ENCODE measurements at places on chromosomes 6 and 20.

GRCh38 chr6:1834646-1835516, 225.2 kb downstream of the FOXC1 start:
- H3K4me3 ChIP-seq: no peak overlapping the region
- no peak overlapping the region for H3K27ac ChIP-seq
- H3K36me3 ChIP-seq: no peaks in the 10 kb centered on the region
- no peak for DNase-seq
- H3K4me1 ChIP-seq: peaks cover 14% of the 10 kb centered on the region
- no peaks in the 10 kb centered on the region for H3K27me3 ChIP-seq

DNA sequence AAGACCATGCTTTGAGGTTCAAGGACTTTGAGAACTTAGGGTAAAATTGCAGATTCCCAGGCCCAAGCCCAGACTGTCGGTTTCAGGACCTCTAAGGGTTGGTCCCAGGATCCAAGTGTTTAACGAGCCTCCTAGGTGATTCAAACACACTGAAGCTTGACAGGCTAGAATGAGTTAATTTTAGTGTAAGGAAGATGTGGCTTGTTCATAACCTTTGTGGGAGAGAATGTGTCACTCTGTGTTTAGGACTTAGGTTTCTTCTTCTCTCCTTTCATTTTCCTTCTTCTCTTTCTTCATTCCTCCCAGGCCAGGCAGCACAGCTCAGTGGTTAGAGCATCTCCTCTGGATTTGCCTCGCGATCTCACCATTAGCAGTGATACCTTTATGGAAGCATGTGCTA, 104.8 kb upstream of the KCNG1 start:
- no peaks in the 10 kb centered on the region for H3K27me3 ChIP-seq
- no peak for DNase-seq
- peaks cover 19% of the 10 kb centered on the region for H3K4me1 ChIP-seq
- H3K4me3 ChIP-seq: no peak overlapping the region
- peak overlapping the region; percentile 49 for H3K27ac ChIP-seq
- no peaks in the 10 kb centered on the region for H3K36me3 ChIP-seq

DNA sequence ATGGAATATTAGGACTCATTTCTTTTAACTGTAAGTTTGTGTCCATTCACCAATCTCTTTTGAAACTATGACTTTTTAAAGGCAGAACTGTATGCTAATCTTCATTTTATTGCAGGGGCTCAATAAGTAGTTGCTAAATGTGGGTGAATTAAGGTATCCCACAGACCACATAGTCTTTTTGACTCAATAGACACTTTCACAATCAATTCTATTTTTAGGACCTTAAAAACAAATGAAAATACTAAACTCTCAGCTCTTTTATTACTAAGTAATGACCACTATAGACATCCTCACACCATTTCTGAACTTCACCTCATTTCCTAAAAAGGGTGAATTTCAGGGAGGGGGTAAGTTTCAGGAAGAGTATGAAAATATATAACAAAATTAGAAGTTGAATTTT, 106.8 kb upstream of the BEND6 start:
- H3K4me3 ChIP-seq: no peak overlapping the region
- no peak for DNase-seq
- no peaks in the 10 kb centered on the region for H3K27me3 ChIP-seq
- H3K27ac ChIP-seq: no peak overlapping the region

DNA sequence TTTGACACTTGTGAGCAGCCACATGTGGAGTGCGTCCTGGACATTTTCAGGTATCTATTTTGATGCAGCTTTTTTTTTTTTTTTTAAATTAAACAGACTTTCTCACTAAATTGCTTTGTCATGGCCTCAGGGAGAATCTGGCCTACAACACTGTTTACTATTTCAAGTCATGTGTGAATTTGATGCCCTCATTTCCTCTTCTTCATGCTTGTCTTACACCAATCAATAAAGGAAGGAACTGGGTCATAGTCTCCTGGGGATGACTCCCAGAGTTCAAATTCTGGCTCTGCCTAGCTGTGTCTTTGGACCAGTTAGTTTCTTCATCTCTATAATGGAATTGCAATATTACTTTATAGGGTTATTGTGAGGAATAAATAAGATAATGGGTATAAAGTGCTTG, 554.1 kb downstream of the PRKN start:
- no peaks in the 10 kb centered on the region for H3K36me3 ChIP-seq
- no peak overlapping the region for H3K27ac ChIP-seq

DNA sequence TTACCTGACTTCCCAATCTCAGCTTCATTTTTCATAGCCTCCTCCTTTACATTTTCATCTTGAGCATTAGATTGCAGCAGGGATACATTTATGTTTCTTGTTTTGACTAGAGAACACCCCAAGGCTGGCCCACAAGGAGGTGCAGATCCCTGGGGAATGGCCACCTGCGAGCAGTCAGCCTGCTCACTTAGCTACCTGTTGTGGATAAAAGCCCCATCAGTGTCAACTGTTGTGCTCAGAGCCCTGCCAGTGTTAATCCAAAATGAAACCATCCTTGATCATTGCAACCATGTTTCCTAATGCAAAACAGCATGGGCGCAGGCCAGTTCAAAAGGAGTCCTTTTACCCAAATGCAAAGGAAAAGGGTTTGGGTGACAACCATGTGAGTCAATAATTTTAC, 50.8 kb downstream of the CNR1 start:
- H3K27me3 ChIP-seq: peaks cover 39% of the 10 kb centered on the region
- no peaks in the 10 kb centered on the region for H3K36me3 ChIP-seq
- no peak overlapping the region for H3K4me3 ChIP-seq

DNA sequence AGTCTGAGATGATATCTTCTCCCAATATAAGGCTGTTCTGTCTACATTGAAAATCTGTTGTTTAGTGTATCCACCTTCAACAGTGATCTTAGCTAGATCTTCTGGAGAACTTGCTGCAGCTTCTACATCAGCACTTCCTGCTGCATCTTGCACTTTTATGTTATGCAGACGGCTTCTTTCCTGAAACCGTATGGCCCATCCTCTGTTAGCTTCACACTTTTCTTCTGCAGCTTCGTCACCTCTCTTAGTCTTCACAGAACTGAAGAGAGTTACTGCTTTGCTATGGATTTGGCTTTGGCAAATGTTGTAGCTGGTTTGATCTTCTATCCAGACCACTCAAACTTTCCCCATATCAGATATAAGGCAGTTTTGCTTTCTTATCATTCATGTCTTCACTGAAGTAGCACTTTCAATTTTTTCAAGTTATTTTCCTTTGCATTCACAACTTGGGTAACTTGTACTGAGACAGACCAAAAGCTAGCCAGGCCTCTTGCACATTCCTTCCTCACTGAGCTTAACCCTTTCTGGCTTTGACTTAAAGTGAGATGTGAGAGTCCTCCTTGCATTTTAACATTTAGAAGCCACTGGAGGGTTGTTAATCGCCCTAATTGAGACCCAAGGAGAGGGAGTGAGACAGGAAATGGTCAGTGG, 110.1 kb downstream of the PREP start:
- DNase-seq: no peak
- H3K4me3 ChIP-seq: no peak overlapping the region
- H3K27ac ChIP-seq: no peak overlapping the region
- H3K27me3 ChIP-seq: no peaks in the 10 kb centered on the region
- no peaks in the 10 kb centered on the region for H3K4me1 ChIP-seq
- H3K36me3 ChIP-seq: peaks cover 24% of the 10 kb centered on the region

- H3K4me3 ChIP-seq: no peak overlapping the region
- no peaks in the 10 kb centered on the region for H3K36me3 ChIP-seq
- H3K4me1 ChIP-seq: peaks cover 7% of the 10 kb centered on the region
- no peak overlapping the region for H3K27ac ChIP-seq
Measured at GRCh38 chr20:2619961-2620595, 32.4 kb upstream of the NOP56 start.

DNA sequence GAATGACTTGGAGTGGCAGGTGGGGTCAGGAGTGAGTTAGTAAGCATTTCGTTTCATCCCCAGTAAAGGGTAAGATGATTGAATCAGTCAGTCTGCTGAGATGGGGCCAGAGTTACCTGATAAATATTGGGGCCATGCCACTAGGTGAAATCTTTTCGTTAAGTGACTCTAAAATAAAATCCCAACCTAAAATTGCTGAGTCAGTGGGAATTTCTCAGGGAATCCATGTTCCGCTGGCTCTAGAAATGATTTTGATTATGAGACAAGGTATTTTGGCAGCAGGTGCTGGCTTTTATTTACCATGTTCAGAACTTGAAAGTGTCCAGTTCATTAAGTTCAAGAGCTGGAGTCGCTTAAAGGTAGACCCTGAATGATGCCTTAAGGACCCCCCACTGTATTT, 125.4 kb downstream of the GMPR start:
- H3K4me1 ChIP-seq: no peaks in the 10 kb centered on the region
- H3K27ac ChIP-seq: no peak overlapping the region
- no peaks in the 10 kb centered on the region for H3K36me3 ChIP-seq
- no peaks in the 10 kb centered on the region for H3K27me3 ChIP-seq
- no peak for DNase-seq
- H3K4me3 ChIP-seq: no peak overlapping the region

DNA sequence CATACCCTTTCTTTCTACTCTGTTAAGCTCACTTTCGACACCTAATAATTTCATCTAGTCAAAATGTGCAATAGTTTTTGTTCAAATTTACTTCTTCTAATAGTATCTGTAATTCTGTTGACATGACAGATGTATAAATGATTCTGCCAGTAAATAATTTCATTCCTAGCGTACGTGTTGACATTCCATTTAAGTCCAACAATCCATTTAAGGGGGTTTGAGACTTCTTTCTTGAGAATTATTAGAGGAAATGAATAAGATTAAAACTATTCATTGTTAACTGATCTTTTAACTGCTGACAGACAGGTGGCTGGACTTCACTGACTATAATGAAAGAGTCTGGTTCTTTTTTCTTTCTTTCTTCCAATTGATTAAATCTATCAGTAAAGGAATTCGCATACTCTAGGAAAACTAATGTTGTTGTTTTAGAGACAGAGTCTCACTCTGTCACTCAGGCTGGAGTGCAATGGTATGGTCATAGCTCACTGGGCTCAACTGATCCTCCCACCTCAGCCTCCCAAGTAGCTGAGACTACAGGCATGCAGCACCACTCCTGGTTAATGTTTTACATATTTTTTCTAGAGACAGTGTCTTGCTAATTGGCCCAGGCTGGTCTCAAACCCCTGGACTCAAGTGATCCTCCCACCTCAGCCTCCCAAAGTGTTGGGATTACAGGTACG, 55.9 kb downstream of the MAP3K5 start:
- no peak overlapping the region for H3K27ac ChIP-seq
- no peaks in the 10 kb centered on the region for H3K27me3 ChIP-seq
- DNase-seq: no peak
- H3K36me3 ChIP-seq: no peaks in the 10 kb centered on the region
- H3K4me1 ChIP-seq: peaks cover 15% of the 10 kb centered on the region

GRCh38 chr6:75932067-75932466, 140.4 kb downstream of the IMPG1 start:
- no peaks in the 10 kb centered on the region for H3K27me3 ChIP-seq
- peak; percentile 38 for DNase-seq
- H3K36me3 ChIP-seq: no peaks in the 10 kb centered on the region

DNA sequence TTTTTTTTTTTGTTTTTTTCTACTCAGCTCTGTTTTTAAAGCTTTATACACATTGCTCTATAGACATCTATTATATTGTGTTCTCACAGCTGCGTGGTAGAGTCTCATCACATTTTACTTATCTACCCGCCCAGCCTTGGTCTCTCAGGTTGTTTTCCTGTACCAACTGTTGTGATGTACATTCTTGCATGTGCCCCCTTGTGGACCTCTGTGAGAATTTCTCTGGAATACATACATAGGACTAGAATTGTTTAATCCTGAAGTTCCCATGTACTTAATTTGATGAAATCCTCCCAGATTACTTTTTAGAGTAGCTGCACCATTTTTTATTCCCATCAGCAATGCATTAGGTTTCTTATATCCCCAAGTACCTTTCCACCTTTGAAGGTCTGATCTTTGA, 40.4 kb upstream of the TINAG start:
- H3K4me1 ChIP-seq: no peaks in the 10 kb centered on the region
- DNase-seq: peak; percentile 72
- H3K27me3 ChIP-seq: no peaks in the 10 kb centered on the region
- H3K4me3 ChIP-seq: no peak overlapping the region

DNA sequence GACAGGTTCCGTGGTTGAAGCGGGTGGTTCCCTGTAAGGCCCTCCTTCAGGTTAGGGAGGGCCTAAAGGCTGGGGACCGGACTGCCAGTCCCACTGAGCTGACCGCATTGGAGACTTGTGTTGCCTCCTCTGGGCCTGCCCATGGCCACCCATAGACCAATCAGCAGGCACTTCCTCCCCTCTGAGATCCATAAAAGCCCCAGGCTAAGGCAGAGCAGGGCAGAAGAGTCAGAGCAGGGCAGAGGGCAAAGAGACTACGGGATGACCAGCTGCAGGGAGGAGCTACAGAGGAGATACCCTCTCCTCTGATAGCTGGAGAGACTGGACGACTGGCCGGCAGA, 537.4 kb downstream of the TENT5A start:
- DNase-seq: no peak
- H3K4me3 ChIP-seq: no peak overlapping the region
- H3K4me1 ChIP-seq: no peaks in the 10 kb centered on the region

GRCh38 chr20:49624317-49624716, 56.4 kb upstream of the PTGIS start:
- DNase-seq: no peak
- no peak overlapping the region for H3K27ac ChIP-seq
- peaks cover 5% of the 10 kb centered on the region for H3K4me1 ChIP-seq
- H3K27me3 ChIP-seq: peaks cover 12% of the 10 kb centered on the region
- no peak overlapping the region for H3K4me3 ChIP-seq

DNA sequence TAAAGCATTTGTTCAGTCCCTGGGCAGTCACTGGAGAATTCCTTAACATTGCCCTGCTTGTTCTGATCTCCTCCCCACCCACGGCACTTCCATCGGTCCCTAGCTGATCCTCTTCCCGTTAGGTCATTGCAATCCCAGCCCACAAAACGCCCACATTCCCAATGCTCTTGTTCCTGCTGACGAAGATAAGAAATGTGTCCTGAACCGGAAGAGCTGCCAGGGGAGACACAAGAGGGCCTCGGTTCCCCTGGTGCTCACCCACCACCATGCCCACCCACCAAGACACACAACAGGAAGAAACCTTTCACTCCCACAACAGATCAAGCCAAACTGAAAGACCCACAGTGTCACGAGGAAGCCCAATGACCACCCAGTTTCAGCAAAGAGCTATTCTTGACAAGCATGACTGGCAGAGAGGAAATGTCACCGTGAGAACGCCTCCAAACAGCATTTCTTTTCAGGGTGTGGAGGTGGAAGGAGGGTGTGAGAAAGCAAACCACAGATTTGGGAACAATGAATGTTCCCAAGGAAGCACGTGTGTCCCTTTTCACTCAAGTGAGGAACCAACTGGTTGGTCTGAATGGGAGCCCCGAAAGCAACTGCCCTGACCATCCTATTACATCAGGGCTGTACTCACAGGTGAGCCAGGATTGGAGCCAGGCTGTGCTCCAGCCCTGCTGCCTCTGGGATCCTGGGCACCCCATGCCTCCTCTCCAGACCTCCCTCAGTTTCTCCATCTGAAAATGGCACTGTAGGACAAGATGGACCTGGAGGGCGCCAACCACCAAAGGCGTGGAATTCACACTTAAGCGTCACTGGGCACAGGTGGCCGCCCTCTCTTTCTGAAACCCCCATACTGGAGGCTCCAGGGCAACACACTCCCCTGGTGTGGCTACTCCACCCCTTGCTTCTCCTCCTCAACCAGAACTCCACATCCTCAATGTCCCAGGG, 97.5 kb downstream of the ZMYND8 start:
- H3K36me3 ChIP-seq: peaks cover 89% of the 10 kb centered on the region
- DNase-seq: peak; percentile 73
- H3K27ac ChIP-seq: peak overlapping the region; percentile 86
- peak overlapping the region; percentile 19 for H3K4me3 ChIP-seq

Measured in MCF 10A (cell line).